ENCODE measurements at places on chromosomes 3 and 15.

GRCh38 chr3:43522727-43523362 lies 99.0 kb downstream of the ANO10 start:
- H3K36me3 ChIP-seq = no peaks in the 10 kb centered on the region
- no peak overlapping the region for H3K27ac ChIP-seq
- no peaks in the 10 kb centered on the region for H3K4me1 ChIP-seq
- no peak for DNase-seq
- H3K27me3 ChIP-seq = no peaks in the 10 kb centered on the region

DNA sequence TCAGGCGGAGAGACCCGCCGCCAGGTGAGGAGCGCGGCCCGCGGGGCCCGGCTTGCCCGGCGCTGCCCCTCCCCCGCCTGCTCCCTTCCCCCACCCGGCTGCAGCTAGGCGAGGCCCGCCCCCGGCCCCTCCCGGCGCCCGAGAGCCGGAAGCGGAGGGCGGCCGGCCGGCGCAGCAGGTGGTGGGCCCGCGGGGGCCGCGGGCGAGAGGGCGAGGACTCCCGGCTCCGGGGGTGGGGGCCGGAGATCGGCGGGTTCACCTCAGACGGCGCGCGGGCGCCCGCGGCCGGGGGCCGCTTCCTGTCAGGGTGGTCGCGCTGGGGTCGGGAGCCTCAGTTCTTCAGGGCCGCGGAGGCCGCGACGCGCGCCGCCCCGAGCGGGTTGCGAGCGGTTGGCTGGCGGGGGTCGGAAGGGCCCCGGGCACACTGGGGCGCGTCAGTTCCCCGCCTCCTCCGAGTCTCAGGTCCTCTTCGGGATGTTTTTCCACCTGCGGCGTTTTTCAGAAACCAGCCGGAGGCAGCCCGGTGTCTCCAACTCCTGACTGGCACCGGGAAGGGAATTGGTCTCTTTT lies 395 bp downstream of the ZFAND6 start:
- H3K27me3 ChIP-seq = no peaks in the 10 kb centered on the region
- H3K4me3 ChIP-seq = peak overlapping the region; percentile 87
- no peaks in the 10 kb centered on the region for H3K36me3 ChIP-seq
- peak overlapping the region; percentile 99 for H3K27ac ChIP-seq
- peak; percentile 78 for DNase-seq

GRCh38 chr15:72491768-72492167 lies 17.6 kb downstream of the ARIH1 start:
- no peak for DNase-seq
- no peak overlapping the region for H3K4me3 ChIP-seq
- H3K36me3 ChIP-seq = no peaks in the 10 kb centered on the region
- H3K27me3 ChIP-seq = no peaks in the 10 kb centered on the region
- H3K27ac ChIP-seq = no peak overlapping the region
- no peaks in the 10 kb centered on the region for H3K4me1 ChIP-seq

- H3K27me3 ChIP-seq = no peaks in the 10 kb centered on the region
- H3K36me3 ChIP-seq = no peaks in the 10 kb centered on the region
- H3K4me3 ChIP-seq = no peak overlapping the region
- no peaks in the 10 kb centered on the region for H3K4me1 ChIP-seq
- no peak overlapping the region for H3K27ac ChIP-seq
- peak; percentile 64 for DNase-seq
These were observed 161.4 kb downstream of the GMNC start for GRCh38 chr3:190701096-190701532.

DNA sequence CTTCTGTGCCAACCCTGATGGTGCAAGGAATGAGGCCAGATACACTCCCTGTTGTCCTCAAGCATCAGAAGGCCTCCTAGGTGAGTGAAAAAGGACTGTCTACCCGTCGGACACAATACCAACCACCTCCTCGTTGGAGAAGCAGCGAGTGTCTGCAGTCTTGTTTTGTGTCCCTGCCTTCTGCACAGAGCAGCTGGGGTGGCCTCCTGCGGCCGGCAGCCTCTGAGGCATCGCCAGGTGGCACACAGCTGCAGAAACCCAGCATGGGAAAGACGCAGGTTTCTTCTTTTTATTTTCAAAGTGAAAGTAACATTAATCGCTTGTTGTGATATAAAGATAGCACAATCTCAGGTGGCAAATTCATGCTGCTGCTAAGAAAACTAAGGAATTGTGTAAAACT lies 509.9 kb downstream of the OCA2 start:
- H3K36me3 ChIP-seq = no peaks in the 10 kb centered on the region
- H3K27ac ChIP-seq = no peak overlapping the region
- no peak overlapping the region for H3K4me3 ChIP-seq
- H3K27me3 ChIP-seq = no peaks in the 10 kb centered on the region

- no peak overlapping the region for H3K27ac ChIP-seq
- H3K4me1 ChIP-seq = no peaks in the 10 kb centered on the region
- no peak overlapping the region for H3K4me3 ChIP-seq
- no peaks in the 10 kb centered on the region for H3K27me3 ChIP-seq
These were observed 88.6 kb upstream of the ZNF280D start for GRCh38 chr15:56821721-56822425.

DNA sequence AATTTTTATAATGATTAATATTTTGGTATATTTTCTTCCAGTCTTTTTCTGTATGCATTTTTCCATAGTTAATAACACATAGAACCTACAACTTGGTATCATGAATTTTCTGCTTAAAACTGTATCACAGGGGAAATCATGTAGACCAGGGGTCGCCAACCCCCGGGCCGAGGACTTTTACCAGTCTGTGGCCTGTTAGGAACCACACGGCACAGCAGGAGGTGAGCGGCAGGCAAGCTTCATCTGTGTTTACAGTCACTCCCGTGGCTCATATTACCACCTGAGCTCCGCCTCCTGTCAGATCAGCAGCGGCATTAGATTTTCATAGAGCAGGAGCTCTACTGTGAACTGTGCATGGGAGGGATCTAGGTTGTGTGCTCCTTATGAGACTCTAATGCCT lies 54.7 kb downstream of the RPL22L1 start:
- H3K36me3 ChIP-seq = no peaks in the 10 kb centered on the region
- no peak overlapping the region for H3K27ac ChIP-seq
- no peaks in the 10 kb centered on the region for H3K4me1 ChIP-seq
- no peak for DNase-seq

GRCh38 chr3:63864008-63864964 lies 619 bp downstream of the ATXN7 start:
- H3K4me1 ChIP-seq = no peaks in the 10 kb centered on the region
- H3K36me3 ChIP-seq = no peaks in the 10 kb centered on the region
- peak overlapping the region; percentile 97 for H3K4me3 ChIP-seq
- peak; percentile 72 for DNase-seq
- no peaks in the 10 kb centered on the region for H3K27me3 ChIP-seq

- no peak for DNase-seq
- H3K4me3 ChIP-seq = no peak overlapping the region
- H3K27me3 ChIP-seq = no peaks in the 10 kb centered on the region
- no peaks in the 10 kb centered on the region for H3K4me1 ChIP-seq
- H3K27ac ChIP-seq = no peak overlapping the region
- no peaks in the 10 kb centered on the region for H3K36me3 ChIP-seq
These were observed 88.9 kb downstream of the CLSTN2 start for GRCh38 chr3:140023616-140024530.

- no peaks in the 10 kb centered on the region for H3K4me1 ChIP-seq
- DNase-seq = no peak
These were observed 414.7 kb upstream of the NAALADL2 start for GRCh38 chr3:174444391-174444790.

GRCh38 chr15:81948222-81948621 lies 97.6 kb downstream of the MEX3B start:
- H3K4me1 ChIP-seq = no peaks in the 10 kb centered on the region

DNA sequence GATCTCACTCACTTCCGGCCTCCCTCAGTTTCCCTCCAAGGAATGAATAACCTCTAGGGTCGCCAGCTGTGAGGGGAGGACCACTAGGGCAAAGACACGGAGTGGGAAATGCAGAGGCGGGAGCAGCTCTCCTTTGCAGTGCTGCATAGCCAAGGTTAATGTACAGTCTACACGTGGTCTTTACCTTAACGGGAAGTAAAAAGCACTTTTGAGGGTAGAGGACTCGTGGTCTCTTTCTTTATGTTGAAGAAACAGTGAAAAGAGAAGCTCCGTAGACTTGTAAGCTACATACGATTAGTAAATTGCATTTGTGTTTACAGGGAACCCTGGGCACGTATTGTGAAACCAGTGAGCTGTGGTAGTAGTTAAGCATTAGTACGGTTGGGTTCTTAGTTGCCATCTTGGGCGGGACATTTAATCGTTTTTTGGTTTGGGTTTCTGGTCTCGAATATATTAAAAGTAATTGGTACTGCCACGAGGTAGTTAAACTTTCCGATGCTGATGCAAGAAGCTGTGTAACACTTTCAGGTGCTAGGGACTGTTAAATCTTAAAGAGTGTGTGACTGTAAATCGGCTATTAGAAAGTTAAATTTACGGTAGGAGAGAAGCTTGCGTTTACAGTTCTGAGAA lies 828 bp downstream of the U2SURP start:
- no peaks in the 10 kb centered on the region for H3K36me3 ChIP-seq
- H3K27ac ChIP-seq = peak overlapping the region; percentile 83
- H3K27me3 ChIP-seq = no peaks in the 10 kb centered on the region
- no peak for DNase-seq

- H3K27ac ChIP-seq = no peak overlapping the region
- no peaks in the 10 kb centered on the region for H3K36me3 ChIP-seq
- H3K4me3 ChIP-seq = no peak overlapping the region
These were observed 22.8 kb upstream of the ELP6 start for GRCh38 chr3:47536221-47536891.

GRCh38 chr3:9422712-9423424 lies 25.5 kb downstream of the SETD5 start:
- H3K27me3 ChIP-seq = no peaks in the 10 kb centered on the region
- peak; percentile 89 for DNase-seq
- H3K4me3 ChIP-seq = no peak overlapping the region
- H3K4me1 ChIP-seq = no peaks in the 10 kb centered on the region
- H3K36me3 ChIP-seq = no peaks in the 10 kb centered on the region
